Endothelial cell (in vitro differentiated cells): ENCODE measurements at places on chromosomes 1 and 21. TPM values are rescaled to one million over a fixed set of nuclear protein-coding genes. Genes with fewer than 3 reads are reported as not detected.

The TLR5 gene
- 0.77 TPM for total RNA-seq

- no peak for DNase-seq
Measured at GRCh38 chr1:43348343-43348808, 10.4 kb upstream of the CDC20 start.

GRCh38 chr1:63069214-63069613 is 253.2 kb upstream of the FOXD3 start:
- no peak for DNase-seq

The KRTAP20-2 gene
- not detected for total RNA-seq

- no peak for DNase-seq
Measured at GRCh38 chr1:234928642-234929041, 200.0 kb downstream of the TOMM20 start.

GRCh38 chr1:94660994-94661393 is 119.4 kb upstream of the F3 start:
- DNase-seq: no peak

The NBPF12 gene
- 13.7 TPM for total RNA-seq

GRCh38 chr1:156901966-156902915 is 8.7 kb downstream of the PEAR1 start:
- DNase-seq: no peak

DNA sequence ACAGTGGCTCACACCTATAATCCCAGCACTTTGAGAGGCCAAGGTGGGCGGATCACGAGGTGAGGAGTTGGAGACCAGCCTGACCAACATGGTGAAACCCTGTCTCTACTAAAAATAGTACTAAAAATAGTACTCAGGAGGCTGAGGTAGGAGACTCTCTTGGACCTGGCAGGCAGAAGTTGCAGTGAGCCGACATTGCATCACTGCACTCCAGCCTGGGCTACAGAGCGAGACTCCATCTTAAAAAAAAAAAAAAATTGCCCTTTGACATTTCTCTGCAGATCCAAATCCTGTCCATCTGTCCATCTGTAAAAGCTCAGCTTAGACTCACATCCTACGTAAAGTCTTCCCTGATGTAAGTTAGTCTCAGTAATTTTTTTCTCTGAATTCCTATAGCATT is 6.2 kb upstream of the NCF2 start:
- DNase-seq: no peak

DNA sequence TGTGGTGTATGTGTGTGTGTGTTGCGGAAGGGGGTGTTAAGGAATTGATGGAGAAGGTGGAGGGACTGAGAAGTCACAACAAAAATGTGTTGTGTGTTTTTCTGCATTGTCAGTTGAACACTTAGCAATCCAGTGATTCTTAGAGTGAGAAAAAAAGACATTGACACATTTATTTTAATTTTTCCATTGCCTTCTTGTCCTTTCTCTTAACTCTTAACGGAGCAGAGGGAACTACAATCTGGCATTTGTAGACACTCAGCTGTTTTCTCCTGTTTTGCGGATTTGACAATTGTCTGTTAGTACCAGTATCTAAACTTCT is 725 bp downstream of the C1orf53 start:
- no peak for DNase-seq

DNA sequence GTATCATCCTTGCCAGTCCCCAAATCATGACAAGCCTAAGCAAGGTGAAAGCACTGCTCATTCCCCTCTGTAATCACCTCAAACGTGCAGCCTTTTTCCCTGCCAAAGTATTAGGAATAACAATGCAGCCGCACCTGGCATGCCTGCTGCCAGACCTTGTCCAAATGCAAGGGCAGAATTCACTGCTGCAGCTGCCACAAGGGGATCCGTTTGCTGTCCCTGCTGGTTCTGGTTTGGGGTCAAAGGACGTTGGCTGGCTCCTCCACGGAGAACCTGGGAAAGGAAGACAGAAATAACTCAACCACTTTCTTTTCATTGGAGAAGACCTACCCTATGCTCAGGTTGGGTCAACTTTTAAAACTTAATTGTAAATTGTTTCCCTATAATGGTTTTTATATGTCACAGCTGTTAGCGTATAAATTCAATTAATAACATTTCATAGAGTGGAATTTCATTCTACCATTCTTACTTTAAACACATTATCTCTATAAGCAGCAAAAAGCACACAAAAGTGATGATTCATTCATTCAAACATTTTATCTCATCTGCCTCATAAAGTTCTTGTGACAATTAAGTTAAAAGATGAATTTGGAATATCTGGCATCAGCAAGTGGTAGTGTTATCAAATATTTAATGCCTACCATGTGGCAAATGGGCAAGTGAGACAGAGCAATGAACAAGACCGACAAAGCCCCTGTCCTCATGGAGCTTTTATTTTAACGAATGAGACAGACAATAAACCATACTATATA is 59.8 kb upstream of the SDC3 start:
- DNase-seq: no peak

The SDC3 gene
- total RNA-seq: 51.3 TPM

GRCh38 chr1:111290104-111290503 is 547 bp upstream of the CHIA start:
- DNase-seq: no peak

The CD5L gene
- total RNA-seq: not detected

The GJA4 gene
- total RNA-seq: 347 TPM

GRCh38 chr1:223776075-223776814 is 63.9 kb downstream of the CAPN2 start:
- no peak for DNase-seq

GRCh38 chr1:152577168-152577567 is 3.1 kb downstream of the LCE3D start:
- no peak for DNase-seq

DNA sequence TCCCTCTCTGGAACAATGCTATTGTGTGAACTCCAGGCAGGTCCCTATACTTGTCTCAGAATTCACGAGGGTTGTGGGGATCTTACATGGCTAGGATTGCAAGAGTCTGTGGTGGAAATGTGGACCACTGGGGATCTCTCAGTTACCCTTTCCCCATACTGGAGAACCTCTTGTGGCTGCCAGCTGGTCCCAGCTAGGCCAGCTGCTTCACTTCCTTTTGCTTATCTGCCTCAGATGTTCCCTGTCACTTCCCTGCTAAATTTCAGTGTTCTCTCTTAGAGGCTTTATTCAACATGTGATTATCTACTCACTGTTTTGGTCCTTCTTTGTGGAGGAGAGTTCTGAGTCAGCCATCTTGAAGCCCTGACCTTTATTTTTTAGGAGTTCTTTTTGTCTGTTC is 75.9 kb upstream of the SAMD13 start:
- DNase-seq: no peak

The RUNX3 gene
- total RNA-seq: 1.8 TPM

DNA sequence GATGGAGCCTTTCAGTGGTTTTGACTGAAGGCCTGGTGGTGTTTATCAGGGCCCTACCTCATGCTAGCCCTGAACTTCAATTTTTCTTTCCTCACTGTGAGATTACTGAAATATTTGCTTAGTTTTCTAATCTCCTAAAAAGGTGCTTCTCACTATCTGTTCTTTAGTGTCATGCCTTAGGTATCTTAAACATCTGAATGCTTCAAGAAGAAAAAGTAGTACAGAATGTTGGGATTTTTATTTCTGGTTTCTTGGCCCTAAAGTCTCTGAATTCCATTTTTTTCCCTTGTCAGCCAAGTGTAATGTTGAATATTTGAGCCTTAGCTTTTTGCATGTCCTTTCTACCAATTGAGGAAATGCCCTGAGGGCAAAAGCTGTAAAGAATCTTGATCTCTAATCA is 47.9 kb upstream of the PRKACB start:
- no peak for DNase-seq

GRCh38 chr1:100332331-100332730 is 20.0 kb upstream of the CDC14A start:
- no peak for DNase-seq

- no peak for DNase-seq
Measured at GRCh38 chr1:208737161-208737560, 493.0 kb upstream of the PLXNA2 start.

DNA sequence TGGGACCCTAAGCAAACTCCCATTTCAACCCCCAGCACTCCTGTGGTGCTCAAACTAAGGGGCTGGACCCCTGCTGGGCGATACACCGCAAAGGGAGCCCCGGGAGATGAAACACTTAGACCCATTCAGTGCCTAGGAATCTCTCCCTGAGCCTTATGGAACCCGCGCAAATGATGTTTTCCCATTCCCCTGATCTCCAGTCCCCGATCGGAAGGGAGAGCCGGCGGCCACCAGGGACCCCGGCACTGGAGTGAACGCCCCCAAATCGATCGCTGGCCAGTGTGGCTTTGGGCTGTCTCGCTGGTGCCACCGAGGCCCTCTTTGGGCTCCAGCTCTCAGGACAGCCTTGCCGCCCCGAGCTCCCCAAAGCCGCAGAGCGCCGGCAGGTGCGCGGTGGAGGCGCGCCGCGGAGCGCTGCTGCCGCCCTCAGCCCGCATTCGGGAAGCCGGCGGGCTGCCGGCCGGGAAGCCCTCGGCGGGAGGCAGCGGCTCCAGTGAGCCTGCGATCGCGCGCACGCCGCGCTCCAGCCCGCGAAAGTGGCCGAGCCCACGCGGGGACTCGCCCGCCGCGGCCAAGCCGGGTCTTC is 1.1 kb downstream of the PLXNA2 start:
- peak; percentile 51 for DNase-seq

GRCh38 chr1:76862447-76862846 is 4.8 kb upstream of the ST6GALNAC5 start:
- no peak for DNase-seq

DNA sequence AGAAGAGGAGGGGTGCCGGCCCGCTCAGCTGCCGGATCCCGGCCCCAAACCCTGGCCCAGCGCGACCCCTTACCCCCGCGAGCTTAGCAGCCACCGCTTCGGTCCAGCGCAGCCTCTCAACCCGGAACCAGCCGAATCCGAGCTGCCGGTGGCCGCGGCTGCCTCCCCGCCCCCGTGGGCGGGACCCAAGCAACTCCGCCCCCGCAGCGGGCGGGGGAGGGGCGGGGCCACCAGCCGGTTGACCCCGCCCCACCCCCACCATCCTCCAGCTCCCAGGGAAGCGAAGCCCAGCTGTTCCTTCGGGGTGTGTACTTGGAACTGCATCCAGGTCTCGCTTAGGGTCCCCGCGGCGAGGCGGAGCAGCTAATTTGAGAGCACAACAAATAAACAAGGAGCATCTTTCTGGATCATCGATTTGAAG is at the start of gene TRIM62:
Gene TRIM62 (minus strand): TSS at position 123 of the 421 bp plus-strand sequence. CDS start 611 bp downstream, outside the sequence.
- DNase-seq: peak; percentile 89

DNA sequence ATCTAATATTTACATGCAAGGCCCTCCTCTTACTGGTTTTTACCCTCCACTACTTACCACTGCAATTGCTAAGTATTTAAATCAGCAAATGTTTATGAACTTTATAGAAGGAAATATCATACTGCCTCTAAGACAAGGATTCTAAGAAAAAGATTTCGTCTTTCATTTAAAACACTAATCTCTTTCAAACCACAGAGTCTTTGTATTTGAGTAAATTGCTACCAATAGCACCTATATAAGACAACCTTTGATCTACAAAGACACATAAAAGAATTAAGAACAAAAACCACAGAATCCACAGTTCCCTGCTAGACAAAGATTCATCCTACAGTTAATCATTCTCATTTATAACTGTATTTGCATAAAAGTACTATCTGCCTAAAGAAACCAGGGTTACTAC is 37.6 kb downstream of the RNF115 start:
- no peak for DNase-seq

DNA sequence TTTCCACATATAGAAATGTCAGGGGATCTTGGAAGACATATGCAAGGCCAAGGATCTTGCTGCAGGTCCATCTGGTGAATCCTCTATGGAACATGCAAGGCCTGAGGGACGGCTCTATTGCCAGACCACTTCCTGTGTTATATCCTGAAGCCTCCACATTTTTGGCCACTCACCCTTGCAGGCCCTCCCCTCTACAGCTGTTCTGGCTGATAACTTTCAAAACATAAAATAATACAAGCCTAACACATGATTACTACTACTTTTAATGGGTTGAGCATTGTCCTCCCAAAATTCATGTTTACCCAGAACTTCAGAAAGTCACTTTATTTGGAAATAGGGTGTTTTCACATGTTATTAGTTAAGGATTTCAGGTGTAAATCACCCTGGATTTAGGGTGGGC is 18.5 kb upstream of the LYPLAL1 start:
- no peak for DNase-seq

DNA sequence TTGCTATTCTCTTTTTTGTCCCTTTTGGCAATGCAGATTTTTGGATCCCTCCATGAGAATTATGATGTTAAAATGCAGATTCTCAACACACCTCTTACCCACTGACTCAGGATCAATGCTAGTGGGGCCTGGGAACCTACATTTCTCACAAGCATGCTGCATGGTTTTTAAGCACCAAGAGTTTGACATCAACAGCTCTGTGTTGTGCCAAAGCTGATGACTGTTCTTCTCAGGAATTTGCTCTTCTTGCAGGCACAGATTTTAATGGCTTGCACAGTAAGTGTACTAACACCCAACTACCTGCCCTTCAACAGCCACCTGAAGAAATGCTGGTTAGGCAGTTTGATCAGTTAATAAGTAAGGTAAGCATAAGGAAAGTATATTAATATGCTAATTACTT is 468.7 kb downstream of the PTBP2 start:
- no peak for DNase-seq

DNA sequence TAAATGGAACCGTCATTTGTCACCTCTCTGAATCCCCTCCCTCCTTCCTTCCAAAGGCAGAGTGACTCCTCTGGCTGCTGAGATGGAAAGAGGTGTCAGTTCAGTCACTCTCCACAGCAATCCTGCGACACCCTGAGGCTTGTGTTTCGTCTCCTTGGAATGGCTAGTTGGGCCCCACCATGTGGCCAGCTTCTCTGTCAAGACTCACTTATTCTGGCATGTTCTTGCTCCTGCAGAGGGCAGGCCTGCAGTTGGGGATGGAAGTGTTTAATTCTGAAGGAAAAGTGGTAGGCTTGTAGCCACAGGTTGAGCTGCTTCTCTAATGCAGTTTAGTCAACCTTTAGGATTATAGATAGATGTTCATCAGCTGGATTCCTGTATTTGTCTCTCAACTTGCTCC is 149.6 kb downstream of the LMO4 start:
- DNase-seq: peak; percentile 7

DNA sequence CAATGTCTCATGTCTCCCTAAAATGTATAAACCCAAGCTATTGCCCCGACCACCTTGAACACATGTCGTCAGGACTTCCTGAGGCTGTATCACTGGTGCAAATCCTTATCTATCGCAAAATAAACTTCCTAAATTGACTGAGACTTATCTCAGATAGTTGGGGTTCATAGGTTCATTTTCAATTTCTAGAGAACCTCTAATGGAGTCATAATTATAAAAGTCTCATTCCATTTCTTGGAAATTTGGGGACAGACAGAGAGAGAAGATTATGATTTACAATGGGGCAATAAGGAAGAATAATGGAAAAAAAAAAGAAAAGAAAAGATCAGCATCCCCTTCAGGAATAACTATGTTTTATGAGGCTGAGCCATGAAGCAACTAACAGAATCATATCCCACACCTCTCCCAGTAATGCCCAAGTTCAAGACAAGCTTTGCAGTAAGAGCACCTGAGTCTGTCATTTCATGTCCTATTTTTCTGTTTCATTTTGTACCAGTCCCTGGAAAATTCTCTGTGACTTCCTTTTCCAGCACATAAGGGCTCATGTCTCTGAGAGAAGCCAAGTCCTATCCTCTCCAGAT is 70.0 kb upstream of the ETS2 start:
- no peak for DNase-seq
